T1000 (cell line): ENCODE measurements at places on chromosomes 6 and 20.

DNA sequence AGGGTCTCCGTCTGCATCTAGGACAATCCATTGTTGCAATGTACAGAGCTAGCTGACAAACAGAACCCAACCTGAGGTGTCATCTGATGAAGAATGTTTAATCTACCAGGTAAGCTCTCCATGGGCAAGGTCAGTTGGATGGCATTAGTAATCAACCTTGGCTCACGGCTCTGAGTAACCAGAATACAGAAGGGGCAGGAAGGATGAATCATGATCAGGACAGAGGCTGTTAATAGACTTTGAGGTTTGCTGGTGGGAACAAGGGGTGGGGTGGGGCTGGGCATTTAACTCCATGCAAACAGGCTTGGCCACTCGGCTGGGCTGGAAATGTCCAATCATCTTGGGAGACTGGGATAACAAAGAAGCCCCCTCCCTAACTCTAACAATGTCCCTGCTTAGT lies 77.1 kb upstream of the MRPS10 start:
- peak; percentile 35 for DNase-seq

DNA sequence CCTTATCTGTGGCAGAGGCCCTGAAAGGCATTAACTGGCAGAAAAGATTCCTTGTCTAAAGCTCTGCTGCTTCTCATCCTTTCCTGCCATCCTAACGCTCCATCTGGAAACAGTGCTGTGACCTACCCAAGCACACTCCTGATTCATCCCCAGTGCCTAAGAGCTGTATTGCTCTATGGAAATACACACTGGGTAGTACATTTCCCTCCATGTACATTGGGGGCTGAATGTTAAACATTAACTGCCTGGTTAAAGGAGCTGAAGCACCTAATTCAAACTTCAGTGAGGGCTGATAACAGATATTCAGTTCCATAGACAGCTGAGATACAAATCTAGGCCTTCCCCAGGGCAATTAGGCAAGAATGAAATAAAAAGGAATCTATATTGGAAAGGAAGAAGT lies 36.7 kb upstream of the GMPR start:
- DNase-seq, result no peak

- no peak for DNase-seq
Measured at GRCh38 chr6:71619836-71620235, 266.5 kb upstream of the RIMS1 start.

- DNase-seq, result no peak
Measured at GRCh38 chr20:43942667-43943285, 28.1 kb downstream of the TOX2 start.
